ENCODE measurements at places on chromosomes 3 and 15.

- no peak for DNase-seq
These were observed 875 bp downstream of the GAP43 start for GRCh38 chr3:115624029-115624741.

- no peak for DNase-seq
These were observed 30.8 kb downstream of the POMGNT2 start for GRCh38 chr3:43074901-43075689.

- DNase-seq, result no peak
These were observed 220.9 kb downstream of the SLC9A9 start for GRCh38 chr3:143627336-143627735.

- no peak for DNase-seq
These were observed 61.4 kb downstream of the CD47 start for GRCh38 chr3:108029466-108029865.

- no peak for DNase-seq
These were observed 44.7 kb downstream of the FAM43A start for GRCh38 chr3:194730365-194730764.

DNA sequence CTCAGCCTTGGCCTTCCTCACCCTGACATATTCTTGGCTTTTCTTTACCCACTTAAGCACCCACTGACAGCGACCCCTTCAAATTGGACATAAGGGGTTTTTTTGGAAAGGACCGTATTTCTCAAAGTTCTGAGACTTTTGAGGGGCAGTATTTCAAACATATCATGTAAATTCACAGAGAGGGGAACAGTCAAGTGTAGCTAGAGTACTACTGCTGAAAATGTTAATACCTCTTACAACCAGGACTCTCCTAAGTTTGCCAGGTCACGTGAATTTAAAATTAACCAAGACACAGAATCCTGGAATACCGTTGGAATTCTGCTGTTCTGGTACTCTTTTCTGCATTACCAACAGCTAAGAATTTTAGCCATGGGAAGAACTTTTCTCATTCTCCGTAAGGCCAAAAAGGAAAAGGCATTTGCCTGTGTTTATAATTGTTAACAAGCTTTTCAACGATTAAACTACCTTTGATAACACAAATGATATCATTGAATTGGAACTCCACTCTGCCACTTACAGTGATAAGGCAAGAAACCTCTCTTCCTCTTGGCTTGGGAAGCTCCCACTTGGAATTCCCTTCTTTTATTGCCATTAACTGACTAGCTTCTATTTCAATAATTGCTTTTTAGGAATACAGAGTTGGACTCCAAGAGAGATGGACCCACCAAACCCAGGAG lies 597 bp upstream of the GBE1 start:
- no peak for DNase-seq

DNA sequence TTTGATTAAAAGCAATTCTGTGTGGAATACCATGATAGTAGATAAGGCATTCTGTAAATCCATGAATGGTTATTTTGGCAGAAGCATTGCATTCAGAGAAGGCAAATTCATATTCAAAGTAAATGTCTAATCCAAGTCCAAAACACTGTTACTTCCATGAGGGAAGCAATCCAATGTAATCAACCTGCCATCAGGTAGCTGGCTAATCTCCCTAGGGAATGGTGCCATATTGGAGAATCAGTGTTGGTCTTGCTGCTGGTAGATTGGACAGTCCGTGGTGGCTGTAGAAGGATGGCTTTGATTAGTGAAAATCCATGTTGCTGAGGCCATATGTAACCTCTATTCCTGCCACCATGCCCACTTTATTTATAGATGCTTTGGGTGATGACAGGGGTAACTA lies 72.1 kb upstream of the TNIK start:
- no peak for DNase-seq

DNA sequence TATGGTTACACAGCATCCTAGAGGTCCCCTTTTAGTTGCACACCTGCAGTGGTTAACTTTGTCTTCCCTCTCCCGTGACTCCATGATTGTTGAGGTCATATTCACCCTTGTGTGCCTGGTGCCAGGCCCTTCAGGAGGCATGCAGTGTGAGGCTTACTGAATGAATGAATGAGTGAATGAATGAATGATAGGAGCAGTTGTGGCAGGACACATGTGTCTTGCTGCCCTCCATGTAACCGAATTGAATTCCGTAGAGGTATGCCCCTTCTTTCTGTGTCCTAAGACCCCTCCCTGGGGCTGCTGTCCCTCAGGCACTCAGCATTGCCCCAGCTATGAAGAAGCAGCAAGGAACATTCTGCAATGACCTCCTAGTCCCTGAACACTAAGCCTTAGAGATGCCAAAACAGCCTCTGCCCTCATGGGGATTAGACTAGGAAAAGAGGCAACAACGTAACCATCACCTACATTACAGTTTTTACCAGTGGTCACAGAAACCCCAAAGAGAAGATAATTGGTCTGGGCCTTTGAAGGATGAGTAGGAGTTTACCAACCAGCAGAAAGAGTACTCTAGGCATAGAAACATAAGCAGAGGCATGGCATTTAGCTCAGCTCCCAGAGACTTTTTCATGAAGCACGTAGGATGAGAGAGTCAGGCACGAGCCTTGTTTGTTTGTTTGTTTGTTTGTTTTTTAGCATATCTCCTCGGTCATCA lies 22.5 kb upstream of the CPNE9 start:
- DNase-seq, result no peak

- DNase-seq, result no peak
These were observed 280.4 kb upstream of the TTC14 start for GRCh38 chr3:180321534-180321933.

- DNase-seq, result peak; percentile 12
These were observed at the start of gene SEMA5B for GRCh38 chr3:123027292-123028232. SEMA5B (minus strand) TSS chr3:123027763; CDS start chr3:122961263, 66,500 bp downstream.

DNA sequence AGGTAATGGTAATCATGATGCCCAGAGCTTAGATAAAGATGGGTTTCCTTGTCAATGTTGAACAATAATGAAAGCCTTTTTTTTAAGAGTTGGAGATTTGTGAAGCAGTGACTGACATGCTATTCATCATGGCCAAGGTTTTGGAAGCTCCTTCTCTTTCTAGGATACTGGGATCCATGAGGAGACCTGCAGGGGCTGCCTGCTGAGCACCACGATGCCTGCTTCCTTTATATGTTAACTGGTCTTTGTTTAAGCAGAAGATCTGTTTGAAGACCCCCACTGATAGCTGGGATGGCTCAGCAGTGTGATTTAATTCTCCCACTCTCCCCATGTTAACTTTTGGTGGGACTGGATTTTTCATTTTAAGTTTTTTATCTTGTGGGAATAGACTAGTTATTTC lies 15.8 kb downstream of the RBP1 start:
- DNase-seq, result no peak

- DNase-seq, result no peak
These were observed 187.1 kb upstream of the LPP start for GRCh38 chr3:187966636-187967406.

DNA sequence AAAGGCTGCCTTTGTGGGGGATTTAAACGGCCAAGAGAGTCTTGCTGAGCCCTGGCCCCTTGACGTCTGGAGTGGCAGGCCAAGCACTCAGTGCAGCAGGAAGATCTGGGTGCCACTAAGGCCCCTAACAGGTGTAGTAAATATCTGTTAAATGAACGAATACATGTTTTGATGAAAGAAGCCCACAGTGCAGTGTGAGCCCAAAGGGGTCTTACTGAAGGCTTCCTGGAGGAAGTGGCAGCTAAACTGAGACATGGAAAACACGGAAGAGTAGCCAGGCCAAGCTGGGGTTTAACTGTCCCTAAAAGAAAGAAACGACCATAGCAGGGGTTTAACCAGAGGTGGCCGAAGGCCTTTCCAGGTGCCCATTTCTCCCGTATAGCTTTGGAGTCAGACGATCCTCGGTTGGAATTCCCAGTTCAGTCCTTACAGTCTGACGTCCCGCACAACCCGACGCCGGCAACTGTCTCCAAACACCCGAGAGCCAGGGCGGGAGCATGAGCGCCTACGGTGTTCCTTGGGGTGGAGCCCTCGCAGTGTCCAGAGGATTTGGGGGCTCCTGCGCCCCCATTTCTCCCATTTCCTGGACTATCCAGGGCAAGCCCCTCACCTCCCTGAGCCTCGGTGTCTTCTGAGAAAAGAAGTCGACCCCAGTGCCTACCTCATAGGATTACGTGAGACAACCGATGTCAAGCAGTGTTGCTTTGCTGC lies 910 bp upstream of the ABHD6 start:
- no peak for DNase-seq

GRCh38 chr3:187987924-187988323 lies 166.0 kb upstream of the LPP start:
- peak; percentile 40 for DNase-seq

GRCh38 chr3:156209631-156210335 lies 89.4 kb downstream of the KCNAB1 start:
- no peak for DNase-seq

DNA sequence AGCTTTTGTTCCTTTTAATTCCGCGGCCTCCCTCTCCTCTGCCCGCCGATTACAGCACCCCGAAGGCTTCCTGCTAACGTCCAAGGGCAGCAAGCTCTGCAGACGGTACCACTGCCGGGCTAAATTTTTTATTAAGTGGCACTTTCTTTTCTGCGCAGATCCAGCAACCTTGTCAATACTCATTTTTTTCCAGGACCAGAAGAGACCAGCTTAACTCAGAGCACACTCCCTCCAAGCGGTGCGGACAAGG lies 542 bp upstream of the MEIS2 start:
- DNase-seq, result no peak

GRCh38 chr15:100095541-100096247 lies 246.1 kb downstream of the ADAMTS17 start:
- no peak for DNase-seq

DNA sequence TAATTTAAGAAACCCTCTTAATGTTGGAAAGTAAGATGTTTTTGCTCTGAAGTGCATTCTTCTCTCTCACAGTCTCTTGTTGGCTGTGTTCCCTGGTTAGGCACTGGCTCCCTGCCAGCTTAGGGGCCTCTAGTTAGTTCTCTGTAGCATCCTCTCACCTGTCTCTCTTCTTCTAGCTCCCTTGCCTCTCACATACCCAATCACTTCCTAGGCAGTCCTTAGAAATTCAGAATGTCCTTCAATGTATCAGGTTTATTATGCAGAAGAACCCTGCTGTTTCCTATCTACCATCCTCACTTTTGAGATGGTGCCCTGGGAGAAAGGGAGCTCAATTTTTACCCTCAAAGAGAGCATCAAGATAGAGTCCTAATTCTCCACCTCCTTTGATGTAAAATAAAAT lies 36.2 kb upstream of the CPNE4 start:
- DNase-seq, result no peak

DNA sequence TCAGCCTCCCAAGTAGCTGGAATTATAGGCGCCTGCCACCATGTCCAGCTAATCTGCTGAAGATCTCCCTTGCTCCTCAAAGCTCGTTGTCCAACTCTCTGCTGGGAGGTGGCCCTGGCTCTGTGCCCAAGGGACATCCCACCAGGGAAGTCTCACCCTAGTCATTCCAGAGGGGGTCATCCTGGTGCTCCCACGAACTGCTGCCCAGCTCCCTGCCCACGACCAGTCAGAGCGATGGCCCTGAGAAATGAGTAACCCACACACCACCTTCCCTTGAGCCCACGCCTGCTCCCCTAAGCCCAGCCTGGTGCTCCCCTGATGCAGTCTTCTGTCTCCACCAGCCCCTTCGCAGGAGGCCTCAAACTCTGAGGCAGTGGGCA lies 5.2 kb downstream of the KLHL25 start:
- DNase-seq, result no peak

- DNase-seq, result no peak
These were observed 722 bp downstream of the CHRNA3 start for GRCh38 chr15:78620021-78620526.

DNA sequence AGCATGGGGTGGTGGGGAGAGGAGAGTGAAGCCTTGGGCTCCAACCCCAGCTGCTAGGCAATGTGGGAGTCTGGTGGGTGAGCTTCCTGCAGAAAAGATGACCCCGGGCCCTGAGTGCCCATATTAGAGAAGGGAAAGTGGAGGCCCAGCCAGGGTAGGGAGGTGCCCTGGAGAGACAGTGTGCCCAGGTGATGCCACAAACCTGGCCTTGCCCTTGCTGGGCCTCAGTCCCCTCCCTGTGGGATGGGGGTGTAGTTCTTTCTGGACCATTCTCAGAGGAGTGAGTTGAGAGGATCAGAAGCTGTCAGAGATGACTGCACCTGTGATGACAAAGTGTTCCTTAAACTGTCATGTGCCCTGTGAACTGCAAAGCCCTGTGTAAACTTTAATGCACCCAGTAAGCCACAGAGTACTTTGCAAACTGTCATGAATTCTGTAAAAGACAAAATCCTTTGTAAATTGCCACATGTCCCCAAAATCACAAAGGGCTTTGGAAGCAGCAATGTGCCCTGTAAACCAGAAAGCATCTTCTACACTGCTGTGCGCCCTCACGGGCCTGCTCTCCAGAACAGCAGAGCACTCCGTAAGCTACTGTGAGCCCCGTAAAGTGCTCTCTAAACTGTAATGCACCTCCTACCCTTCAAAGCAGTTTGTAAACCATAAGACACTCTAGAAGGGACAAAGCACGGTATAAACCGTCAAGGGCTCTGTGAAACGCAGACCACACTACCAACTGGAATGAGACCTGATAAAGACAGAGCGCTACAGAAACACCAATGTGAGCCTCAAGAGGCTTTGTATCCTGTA lies 51.3 kb upstream of the FGD5 start:
- no peak for DNase-seq

DNA sequence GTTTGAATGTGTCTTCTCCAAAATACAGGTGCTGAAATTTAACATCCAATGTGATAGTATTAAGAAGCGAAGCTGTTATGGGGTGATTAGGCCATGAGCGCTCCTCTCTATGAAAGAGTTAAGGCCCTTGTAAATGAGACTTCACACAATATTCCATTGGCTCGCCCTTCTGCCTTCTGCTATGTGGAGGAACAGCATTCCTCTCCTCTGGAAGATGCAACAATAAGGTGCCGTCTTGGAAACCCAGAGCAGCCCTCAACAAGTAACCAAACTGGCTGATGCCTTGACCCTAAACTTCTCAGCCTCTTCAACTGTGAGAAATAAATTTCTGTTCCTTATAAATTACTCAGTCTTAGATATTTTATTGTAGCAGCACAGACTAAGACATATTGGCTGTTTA lies 874.6 kb downstream of the ROBO1 start:
- DNase-seq, result no peak

DNA sequence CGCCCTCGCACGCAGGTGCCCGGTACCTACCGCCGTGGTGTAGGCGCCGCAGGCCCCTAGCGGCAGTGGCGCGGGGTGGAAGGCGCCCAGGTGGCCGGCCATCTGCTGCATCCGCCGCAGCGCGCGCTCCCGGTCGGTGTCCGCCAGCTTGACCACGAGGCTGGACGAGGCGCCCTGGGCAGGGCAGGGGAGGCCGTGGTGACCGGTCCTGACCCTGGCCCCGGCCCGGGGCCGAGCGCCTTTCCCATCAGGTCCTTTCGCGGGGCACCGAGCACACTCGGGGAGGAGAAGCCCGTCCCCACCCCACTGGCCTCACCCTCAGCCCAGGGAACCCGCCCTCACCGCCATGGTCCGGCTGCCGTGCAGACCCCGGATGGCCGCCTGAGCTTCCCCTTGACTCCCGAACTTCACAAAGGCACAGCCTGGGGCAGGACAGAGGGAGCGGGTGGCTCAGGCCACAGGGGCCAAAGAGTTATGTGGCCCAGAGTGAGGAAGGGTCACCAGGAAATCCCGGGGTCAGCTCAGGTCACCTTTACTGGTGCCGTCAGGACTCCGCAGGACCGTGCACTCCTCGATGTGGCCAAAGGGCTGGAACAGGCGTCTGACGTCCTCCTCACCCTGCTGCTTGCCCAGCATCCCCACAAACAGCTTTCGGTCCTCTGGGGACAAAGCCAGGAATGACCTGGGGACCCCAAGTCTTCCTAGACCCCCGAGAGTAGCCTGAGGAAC lies 17.4 kb upstream of the PARP6 start:
- DNase-seq, result no peak
